ENCODE measurements at places on chromosomes 2 and 18.

GRCh38 chr2:128754246-128754724, 435.6 kb upstream of the HS6ST1 start:
- peak; percentile 56 for DNase-seq

DNA sequence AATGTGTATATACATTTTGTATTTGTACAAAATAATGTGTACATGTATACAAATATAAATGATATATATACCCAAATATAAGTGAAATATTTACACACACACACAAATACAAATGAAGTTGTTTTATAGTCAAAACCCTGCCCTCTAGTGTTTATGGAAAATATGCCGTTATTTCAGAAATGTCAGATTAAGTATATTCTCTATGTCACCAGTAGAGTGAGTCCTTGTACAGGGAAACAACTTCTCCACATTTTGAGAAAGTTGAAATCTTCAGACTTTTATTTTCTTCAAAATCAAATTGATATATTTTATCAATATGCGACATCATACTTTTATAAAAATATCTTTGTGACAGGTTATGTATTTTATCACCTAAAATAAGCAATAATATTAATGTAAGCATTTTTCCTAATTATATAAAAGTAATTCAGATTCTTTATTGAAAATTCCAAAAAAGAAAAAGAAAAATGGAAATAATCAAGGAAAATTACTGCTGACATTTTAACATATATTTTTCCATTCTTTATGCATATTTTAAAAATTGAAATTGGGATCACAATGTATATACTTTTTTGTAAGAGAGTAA, 22.4 kb downstream of the ARL6IP6 start:
- DNase-seq, result no peak

- no peak for DNase-seq
Measured at GRCh38 chr18:23227726-23228070, 92.4 kb downstream of the CABLES1 start.

DNA sequence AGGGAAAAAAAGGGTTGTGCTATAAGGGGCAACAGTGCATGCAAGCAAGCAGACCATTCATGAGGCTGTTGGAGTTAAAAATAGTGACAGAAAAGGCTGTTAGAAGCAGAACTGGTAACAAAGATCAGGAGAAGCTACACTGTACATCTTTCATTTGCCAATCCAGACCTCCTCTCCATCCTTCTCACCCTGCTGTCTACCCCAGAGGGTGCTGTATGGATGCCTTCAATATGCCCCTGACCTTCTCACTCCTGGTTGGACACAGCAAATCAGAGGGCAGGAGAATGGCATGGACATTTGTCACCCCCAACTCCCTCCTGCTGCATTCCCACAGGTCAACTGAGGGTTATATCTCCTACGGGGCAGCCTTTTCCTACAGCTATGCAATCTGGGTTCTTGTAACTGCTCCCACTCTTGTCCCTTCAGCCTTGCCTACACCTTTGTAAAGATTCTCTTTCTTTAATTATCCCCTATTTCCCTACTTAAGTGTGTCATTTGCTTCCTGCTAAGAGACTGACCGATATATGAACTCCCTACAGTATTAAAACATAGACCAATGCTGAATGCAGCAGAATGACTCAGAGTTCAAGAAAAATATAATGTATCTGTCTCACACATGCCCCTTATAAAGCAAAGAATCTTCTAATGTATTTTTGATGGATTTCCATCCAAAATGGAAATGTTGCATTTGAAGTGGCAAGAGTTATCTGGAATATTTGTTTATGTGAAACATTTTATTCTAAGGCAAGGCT, 169.2 kb upstream of the NCKAP5 start:
- no peak for DNase-seq

- DNase-seq, result no peak
Measured at GRCh38 chr2:168611091-168611490, 155.0 kb downstream of the CERS6 start.

GRCh38 chr18:22667616-22668422, 250.1 kb upstream of the CTAGE1 start:
- no peak for DNase-seq

GRCh38 chr2:53672881-53673522, 94.6 kb upstream of the CHAC2 start:
- DNase-seq, result no peak

DNA sequence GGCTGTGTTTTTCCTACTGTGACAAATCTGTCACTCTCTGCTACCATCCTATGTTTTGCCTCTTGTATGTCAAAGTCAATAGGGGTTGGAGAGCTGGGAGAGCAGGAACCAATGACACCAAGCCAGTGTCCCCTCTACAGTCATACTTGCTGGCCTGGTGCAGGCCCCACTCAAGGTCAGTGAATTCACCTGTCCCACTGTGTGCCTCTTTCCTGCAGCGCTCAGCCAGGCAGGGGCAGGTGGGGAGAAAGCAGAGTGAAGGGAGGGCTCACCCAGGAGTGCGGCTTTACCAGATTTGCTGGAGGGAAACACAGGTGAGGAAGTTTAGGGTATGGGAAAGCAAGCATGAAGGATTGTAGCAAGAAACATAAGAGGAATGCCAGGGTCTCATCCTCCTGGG, 114.5 kb downstream of the GYPC start:
- DNase-seq, result no peak

GRCh38 chr2:48043131-48043700, 136.9 kb upstream of the FBXO11 start:
- DNase-seq, result no peak

DNA sequence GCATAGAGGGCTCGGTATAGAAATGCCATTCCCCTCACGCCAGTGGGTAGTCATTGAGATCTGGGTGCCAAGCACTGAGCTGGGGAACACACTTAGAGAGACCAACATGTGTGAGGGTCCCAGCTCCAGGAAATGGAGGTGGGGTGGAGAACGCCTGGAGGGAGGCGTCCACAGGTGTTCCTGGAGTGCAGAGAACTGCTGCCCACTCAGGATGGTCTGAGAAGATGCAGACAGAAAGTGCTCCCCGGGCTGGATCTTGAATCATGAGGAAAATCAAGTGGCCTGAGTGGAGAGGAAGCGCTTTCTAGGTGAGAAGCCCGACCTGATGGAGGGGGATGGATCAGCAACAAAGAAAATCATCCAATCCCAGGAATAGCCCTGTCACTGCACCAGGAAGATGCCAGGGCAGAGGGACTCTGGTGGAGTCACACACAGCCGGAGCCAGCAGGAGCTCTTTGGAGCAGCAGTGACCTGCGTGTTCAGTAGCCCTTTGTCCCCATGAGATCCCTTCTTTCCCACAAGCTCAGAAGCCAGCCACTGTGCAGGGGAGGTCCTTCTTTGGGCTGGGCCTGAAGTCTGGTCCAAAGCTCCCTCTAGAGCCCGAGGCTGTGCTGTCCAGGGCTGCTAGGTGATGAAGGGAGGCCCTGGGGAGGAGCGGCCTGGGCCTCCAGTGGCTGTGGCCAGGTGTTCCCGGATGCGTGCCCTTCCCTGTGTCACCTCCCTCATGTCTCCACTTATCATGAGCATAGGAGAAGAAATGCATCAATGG, 112.3 kb downstream of the RNF144A start:
- no peak for DNase-seq

Data from endothelial cell (in vitro differentiated cells).